ENCODE measurements at places on chromosomes 12 and 14.

DNA sequence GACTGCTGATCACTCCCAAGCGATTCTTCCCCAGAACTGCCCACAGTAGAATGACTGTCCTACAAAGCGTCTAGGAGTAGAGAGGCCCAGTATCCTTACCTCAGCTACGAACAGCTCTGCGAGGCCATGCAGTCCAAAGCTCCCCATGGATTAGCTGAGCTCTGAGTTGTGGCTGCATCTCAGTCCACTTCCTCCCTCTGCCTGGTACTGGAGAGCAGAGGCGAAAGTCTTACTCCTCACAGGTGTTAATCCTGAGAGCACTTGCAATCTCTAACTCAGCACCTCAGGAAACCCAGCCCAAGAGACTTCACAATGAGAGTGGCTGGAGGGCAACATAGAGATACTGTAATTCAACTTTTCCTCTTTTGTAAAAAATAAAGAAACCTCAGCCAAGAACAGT, 493.1 kb downstream of the BCAT1 start:
- no peak for DNase-seq

- DNase-seq: peak; percentile 27
Observed at GRCh38 chr12:79331870-79332269, 358.9 kb downstream of the PAWR start.

DNA sequence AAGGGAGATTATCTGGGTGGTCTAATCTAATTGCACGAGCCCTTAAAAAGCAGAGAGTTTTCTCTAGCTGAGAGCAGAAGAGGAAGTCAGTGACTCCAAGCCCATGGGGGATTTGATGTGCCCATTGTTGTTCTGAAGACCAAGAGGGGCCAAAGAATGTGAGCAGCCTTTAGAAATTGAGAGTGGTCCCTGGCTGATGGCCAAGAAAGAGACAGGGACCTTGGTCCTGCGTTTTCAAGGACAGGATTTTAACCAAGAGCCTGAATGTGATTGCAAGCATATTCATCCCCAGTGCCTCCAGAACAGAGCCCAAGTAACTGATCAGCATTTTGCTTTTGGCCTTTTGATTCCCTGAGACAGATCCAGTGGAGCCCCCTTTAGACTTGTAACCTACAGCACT, 1353.9 kb downstream of the AACS start:
- DNase-seq: no peak

GRCh38 chr12:124481772-124482566, 85.4 kb downstream of the NCOR2 start:
- DNase-seq: no peak

DNA sequence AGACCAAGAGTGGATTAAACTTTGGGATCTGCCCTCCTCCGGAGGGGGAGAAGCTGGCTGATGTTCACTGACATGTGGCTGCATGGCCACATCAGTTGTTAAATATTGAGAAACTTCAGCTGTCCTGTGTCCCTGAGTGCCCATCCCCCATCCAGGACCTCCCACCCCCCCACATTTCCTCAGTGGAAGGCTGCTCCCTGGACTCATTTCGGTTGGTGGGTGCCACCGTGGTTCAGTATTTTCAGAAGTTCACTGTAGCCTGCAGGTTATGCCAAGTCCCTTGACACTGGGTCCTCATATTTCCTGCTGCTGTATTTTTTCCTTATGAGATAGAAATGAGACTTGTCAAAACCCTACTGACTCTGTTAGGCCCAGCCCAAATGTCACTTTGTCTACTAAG, 302.4 kb downstream of the CACNA1C start:
- no peak for DNase-seq

DNA sequence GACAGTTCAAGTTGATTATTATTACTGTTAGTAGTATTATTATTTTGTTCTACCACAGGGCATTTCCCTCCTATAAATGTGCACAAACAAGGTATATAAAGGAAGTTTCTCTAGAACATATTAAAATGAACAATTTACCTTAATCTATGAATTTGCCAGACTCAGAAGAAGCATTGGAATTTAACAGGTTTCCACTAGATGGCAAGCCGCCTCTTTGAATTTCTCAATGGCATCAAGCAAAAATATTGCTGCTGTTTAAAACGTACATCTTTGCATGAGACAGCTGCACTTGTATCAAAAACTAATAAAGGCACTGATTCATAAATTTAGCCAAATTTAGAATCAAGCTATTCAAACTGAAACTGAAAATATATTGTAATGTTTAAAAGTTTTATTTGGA, 34.6 kb upstream of the MIS18BP1 start:
- DNase-seq: no peak

GRCh38 chr14:100131181-100131580, 28.3 kb downstream of the DEGS2 start:
- no peak for DNase-seq

DNA sequence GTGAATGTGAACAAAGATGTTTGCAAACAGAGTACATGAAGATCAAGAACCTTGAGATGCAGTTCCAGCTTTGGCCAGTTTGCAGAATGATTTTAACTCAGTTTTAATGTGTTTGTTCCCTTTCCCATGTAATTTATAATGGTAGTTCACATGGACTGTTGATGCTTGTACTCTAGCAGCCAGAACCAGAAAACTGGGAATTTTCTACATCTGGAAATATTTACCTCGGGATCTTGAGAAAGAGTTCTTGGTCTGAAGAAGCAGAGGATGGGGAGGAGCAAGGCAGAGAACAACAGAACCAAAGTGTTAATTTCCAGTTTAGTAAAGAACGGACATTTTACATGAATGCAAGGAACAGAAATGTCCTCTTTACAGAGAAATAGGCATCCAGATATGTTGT, 37.0 kb upstream of the PMCH start:
- DNase-seq: no peak

DNA sequence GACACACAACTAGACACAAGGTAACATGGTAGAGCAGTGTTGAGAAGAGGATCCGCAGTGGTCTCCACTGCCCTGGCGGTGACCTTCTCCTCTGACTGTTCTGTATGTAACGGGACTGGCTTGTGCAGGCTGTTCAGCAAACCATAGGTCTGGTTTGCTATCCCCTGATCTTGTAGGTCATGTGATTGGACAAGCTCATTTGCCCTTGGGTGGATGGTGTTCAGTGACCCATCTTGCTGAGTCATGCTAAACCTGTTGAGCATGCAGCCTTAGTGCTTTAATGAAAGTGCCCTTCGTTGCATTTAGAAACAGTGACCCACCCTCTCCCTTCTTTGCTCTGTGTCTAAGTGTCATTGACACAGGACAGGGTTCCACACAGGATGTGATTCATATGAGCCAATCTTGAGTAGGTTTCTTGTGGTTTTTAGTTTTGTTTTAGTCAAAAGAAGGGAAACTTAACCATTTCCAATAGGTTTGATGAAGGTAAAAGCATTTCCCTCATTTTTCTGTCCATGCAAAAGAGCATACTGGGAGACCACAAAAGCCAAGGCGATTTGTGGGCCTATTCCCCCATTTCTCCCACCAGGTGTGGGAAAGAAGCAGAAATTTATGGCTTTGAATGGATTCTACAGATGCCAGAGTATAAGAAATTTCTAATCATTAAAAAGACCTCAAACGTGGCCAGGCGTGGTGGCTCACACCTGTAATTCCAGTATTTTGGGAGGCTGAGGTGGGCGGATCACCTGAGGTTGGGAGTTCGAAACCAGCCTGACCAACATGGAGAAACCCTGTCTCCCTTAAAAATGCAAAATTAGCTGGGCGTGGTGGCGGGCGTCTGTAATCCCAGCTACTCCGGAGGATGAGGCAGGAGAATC, 32.6 kb upstream of the HIF1A start:
- peak; percentile 81 for DNase-seq

- DNase-seq: no peak
Observed at GRCh38 chr12:22923768-22924167, 298.8 kb downstream of the ETNK1 start.

- DNase-seq: no peak
Observed at GRCh38 chr14:63840981-63841380, 11.8 kb upstream of the SYNE2 start.

DNA sequence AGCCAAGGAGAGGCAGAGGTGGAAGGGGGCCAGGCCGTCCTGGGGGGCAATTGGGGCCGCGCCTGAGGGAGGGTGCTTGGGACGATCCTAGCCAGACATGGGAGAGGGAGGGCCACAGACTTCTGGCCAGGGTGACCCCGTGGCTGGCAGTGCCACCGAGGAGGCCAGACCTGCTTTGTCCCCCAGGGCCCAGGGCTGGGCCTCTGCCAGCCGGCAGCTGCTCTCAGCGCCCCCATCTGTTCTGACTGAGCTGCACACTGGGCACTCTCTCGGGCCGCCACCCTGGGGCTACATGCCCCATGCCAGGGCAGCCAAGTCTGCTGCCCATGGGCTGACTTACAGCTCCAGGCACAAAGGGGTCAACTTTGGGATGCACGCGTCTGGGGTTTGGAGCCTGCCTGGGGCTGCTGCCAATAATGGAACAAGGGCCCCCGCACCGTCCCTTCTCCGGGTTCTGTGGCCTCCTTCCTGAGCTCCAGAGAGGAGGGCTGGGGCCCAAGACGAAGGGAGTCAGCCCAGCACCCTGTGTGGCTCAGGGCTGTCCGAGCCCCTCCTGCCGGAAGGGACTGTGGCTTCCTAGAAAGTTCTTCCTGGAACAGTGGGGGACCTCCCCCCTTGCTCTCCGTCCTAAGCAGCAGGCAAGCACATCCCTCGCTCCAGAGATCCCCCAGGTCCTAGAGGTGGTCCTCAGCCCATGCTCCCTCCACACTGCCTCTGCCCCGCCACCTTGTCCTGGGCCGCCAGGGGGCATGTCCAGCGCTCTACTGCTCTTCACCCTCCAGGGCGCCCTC, 1.1 kb downstream of the ADSS1 start:
- no peak for DNase-seq

DNA sequence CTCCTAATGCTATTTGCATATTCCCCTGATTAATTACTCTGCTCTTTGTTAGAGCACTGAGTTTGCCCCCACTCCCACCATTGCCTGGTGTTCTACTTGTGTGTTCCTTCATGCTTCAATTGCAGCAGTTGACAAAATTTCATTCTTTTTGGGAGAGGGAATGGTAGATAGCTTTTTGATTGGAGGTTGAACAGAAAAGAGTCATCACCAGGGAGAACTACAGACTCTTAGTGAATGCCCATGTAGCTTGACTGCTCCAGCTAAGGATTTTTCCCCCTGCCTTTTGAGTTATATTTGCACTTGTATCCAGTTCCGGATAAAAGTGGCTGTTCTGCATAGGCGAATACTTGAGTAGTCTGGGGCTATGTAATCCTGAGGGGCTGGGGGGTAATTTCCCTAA, 183.9 kb downstream of the ETNK1 start:
- DNase-seq: no peak

DNA sequence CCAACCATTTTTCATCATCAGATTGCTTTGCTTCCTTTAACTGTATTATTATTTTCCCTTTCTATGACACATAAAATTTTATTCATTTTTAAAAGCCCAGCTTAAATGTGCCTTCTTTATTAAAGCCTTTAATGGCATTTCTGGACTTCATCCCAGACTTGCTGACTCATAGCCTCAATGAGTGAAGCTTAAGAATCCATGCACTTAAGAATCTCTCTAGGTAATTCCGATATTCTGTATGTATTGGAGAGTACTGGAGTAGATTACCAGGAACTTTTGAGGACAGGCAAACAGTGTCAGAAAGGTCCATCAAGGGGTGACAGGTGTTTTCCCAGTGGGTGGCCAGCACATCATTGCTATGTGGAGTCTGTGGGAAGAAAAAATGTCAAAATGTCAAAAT, 107.9 kb downstream of the PTPRQ start:
- DNase-seq: peak; percentile 98

- no peak for DNase-seq
Observed at GRCh38 chr12:115398311-115398781, 714.4 kb upstream of the TBX3 start.

GRCh38 chr14:91286530-91286937, 42.0 kb upstream of the GPR68 start:
- peak; percentile 32 for DNase-seq

DNA sequence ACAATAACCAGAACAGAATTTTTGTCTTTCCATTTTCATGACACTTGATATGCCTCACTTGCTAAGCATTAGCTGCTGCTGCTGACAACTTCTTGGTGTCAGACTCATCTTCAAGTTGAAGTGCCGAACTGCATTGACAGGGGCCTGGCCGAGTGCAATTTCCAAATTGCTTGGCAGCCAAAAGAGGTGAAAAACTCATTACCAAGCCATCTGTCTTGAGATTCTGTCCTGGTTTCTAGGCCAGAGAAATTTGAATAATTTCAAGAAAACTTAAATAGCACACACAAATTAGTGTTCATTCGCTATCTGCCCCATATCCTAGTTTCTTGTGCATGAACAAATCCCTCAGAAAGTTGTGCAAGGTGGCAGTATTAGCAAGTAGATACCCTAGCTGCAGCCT, 165.3 kb upstream of the RASSF8 start:
- no peak for DNase-seq

GRCh38 chr14:20195911-20196310, 5.2 kb downstream of the OR11G2 start:
- DNase-seq: no peak

- DNase-seq: peak; percentile 53
Observed at GRCh38 chr12:49580572-49581535, 12.9 kb upstream of the MCRS1 start.

- no peak for DNase-seq
Observed at GRCh38 chr14:54805070-54805444, 97.6 kb downstream of the GCH1 start.
